ENCODE measurements at places on chromosomes 11 and 22.

- peak; percentile 49 for DNase-seq
Measured at GRCh38 chr22:40040927-40041326, 46.2 kb downstream of the FAM83F start.

- DNase-seq: no peak
Measured at GRCh38 chr11:132925825-132926469, 606.4 kb downstream of the OPCML start.

DNA sequence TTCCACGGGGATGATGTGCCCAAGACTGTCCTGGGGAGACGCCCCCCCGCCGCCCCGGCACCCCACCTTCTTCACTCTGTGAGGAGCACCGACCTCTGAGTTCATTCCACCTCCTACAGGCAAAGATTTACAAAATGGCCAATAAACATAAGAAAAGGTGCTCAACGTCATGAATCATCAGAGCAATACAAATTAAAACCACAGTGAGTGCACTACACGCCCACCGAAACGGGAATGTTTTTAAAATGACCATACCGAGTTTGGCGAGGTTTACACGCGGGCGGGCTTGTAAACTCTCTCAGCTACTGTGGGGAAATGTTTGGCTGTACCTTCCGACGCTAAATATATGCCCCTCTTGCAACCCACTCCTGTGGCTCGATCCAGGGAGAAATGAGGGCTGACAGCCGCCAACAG lies 7.9 kb downstream of the NPTXR start:
- no peak for DNase-seq

GRCh38 chr11:126989942-126990715 lies 10.4 kb downstream of the KIRREL3 start:
- DNase-seq: peak; percentile 77

- no peak for DNase-seq
Measured at GRCh38 chr22:22380098-22381030, 128.2 kb downstream of the ZNF280B start.

DNA sequence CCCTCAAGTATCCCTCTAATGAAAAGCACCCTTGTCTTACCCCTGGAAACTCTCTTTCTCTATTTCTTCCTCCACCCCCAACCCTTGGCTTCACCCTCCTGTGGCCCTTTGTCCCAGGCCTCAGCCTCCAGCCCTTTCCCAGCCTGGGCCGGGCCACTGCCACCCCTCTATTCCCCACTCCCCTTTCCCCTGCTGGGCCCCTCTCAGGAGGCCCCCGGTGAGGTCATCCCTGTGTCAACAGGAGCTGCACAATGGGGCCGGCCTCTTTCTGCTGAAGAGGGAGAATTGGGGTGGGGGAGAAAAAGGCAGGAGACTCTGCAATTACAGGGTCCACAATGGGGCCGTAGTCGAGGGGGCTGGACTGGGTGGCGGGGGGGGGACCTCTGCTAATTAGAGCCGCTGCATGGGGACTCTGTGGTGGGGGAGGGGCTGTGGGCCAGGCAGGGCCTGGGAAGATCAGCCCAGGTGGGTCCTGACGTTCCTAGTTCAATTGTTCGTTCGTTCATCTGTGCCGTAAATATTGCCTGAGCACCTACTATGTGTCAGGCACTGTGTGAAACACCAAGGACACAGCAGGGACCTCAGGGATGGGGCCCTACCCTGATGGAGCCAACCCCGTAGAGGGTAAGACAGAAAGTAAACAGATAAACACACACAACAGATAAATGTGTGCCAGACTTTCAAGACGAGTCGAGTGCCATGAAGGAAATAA lies 18.5 kb upstream of the MPPED1 start:
- DNase-seq: no peak

DNA sequence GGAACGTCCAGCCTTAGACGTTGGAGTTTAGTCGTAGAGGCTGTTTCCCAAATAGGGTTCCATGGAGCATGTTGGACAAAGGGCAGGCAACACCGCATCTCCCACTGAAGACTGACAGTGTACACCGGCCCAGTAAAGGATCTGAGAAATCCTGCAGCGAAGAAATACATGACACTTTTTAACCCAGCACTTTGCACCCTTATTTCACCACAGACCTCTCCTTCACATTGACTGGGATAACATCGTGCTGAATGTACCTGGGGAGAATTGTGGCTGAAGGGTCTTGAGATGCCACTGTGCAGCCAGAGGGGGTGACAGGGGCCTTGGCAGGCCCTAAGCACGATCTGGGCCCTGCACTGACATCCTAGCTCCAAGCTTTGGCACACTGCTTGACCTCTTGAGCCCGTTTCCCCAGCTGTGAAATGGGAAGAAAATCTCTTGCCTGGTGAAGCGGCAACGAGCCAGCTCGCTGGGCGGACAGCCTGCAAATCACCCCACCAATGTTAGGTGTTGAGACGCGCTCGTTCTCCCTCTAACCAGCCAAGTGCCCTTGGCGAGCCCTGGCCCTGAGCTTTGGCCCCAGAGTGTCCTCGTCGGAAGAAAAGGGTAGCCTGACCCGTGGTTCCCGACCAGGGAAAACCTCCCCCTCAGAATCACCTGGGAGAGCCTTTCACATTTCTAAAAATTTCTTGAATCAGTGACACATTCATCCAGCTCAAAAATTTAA lies 13.4 kb downstream of the CD5 start:
- no peak for DNase-seq

GRCh38 chr11:118443590-118444218 lies 7.4 kb downstream of the KMT2A start:
- DNase-seq: no peak

DNA sequence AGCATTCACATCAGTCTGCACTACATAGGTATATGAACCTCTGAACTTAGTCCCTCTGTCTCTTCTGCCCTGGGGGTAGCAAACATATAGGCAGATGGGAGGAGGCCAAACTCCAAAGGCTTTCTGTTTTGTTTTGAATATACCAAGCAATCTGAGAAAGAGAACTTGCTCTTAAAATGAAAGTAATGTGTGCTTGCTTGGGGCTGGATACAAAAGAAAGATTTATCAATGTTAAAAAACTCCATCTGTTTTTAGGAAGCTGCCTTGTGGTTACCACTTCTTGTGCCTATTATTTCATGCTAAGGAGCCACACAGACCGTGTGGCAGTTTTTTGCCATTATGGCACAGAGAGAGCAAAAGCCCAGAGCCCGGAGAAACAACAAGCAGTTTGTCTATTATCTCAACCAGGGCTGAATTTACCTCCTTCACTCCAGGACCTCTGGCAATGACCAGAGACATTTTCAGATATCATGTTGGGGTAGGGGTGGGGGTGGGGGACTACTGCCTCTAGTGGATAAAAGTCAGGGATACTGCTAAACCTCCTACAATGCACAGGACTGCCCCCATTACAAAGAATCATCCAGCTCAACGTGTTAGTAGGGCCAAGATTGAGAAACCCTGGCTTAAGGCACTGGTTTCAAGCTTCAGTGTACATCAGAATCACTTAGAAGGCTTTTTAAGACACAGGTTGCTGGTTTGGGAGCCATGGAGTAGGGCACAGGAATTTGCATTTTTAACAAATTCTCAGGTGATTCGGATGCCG lies 124.2 kb downstream of the APIP start:
- DNase-seq: no peak

All from left ventricle myocardium superior (tissue), 1 donor.